A549 treated with GW870086 at 1 μM for 4 hours (cell line): ENCODE measurements at places on chromosomes 7 and 10. TPM values are rescaled to one million over a fixed set of nuclear protein-coding genes. Genes with fewer than 3 reads are reported as not detected.

The CPVL gene
- total RNA-seq = 0.21 to 0.55 TPM (median 0.44 TPM) in 4 of 5 replicates, not detected in the other

The CLDN3 gene
- 2.1 to 5.3 TPM (median 3.0 TPM) in 5 replicates for total RNA-seq

The UTF1 gene
- total RNA-seq = 0.12 TPM in 1 of 5 replicates, not detected in the others

The ANKRD7 gene
- total RNA-seq = 0.21 to 0.41 TPM (median 0.23 TPM) in 3 of 5 replicates, not detected in the others

The RBP4 gene
- 8.0 to 11.5 TPM (median 9.6 TPM) in 5 replicates for total RNA-seq

The LDB3 gene
- total RNA-seq = 0.03 to 0.07 TPM (median 0.04 TPM) in 4 of 5 replicates, not detected in the other

The ZNF212 gene
- total RNA-seq = 10.7 to 12.2 TPM (median 10.9 TPM) in 5 replicates
